OCI-LY7 (cell line): ENCODE measurements at places on chromosomes 6 and 20. TPM values are rescaled to one million over a fixed set of nuclear protein-coding genes. Genes with fewer than 3 reads are reported as not detected.

Gene OTOR
- not detected in 2 replicates for total RNA-seq

- DNase-seq: no peak
Measured at GRCh38 chr6:501891-502601, 110.5 kb downstream of the IRF4 start.

DNA sequence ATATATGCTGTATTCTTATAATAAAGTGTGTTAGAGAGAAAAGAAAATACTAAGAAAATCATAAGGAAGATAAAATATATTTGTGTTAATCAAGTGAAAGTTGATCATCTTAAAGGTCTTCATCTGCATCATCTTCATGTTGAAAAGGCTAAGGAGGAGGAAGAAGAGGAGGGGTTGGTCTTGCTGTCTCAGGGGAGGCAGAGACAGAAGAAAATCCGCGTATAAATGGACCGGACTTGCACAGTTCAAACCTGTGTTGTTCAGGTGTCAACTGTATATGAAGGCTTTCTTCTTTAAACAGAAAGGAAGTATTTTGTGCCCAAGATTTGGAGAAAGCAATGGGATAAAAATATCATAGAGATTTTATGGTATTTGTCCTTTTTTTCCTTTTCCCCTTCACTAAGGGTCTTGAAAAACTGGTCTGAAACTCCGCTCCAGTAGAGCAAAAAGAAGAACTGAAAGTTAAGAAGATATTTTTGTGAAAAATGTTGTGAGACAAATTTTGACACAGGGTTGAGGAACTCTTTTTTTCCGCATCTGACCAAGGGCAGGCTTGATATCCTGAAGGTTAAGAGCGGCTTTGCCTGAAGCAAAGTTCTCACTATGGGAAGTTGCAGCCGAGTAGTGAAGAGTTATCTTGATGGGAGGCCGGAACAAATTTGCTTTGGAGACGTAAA, 350.7 kb downstream of the LAMA2 start:
- DNase-seq: peak; percentile 51

- DNase-seq: no peak
Measured at GRCh38 chr20:56223352-56223751, 25.2 kb upstream of the MC3R start.

DNA sequence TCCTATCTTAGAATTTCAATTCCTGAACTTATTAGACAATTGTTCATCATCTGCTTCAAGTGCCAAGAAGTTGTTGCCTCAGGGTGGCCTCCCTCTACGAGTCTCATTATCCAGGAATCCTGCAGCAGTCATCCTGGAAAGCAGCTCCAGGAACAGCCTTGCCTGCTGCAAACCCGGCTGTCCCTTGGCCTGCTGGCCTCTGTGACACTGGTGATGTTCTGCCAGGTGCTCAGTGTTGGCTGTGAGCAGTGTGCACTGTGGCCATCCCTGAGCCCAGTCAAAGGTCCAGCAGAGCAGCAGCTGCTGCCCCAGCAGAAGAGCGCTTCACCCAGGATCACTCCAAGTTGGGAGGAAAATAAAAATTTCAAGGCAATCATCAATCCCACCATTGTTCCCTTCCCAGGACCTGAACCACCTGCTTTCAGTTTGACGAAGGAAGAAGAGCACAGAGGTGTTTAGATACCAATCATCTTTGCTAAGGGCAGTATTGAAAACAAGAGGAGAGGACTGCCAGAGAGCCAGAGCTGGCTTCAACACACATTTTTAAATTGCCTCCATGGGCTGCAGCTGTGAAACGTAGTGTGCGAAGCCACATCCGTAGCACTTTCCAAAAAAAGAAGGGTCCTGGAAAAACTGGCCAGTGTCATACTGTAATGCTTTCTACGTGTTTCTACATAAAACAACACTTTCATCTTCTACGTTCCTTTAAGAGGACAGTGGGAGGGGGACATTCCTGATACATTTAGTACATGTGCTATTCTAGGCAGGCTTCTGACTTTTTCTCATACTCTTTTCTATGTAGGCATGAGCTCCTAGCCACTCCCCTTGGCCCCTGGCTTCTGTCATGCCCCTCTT, 7.2 kb upstream of the FAM50B start:
- DNase-seq: no peak

DNA sequence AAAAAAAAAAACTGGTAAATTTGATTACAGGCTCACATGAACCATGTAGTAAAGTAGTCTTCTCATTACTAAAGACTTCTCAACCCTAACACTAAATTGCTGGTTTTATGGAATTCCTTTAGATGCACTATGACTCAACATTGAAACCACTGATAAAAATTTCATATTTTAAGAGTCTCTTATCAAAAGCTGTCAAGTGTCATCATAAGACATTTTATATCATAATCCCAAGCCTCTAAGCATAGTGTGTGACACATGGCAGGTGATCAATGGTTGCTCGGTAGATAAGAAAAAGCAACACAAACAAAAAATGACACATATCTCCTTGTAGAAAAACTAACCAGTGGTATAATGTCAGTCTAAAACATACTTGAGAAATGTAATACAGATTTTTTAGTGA, 258.4 kb downstream of the RNGTT start:
- DNase-seq: no peak

GRCh38 chr6:26250698-26251044, 114.3 kb upstream of the BTN3A2 start:
- DNase-seq: no peak

DNA sequence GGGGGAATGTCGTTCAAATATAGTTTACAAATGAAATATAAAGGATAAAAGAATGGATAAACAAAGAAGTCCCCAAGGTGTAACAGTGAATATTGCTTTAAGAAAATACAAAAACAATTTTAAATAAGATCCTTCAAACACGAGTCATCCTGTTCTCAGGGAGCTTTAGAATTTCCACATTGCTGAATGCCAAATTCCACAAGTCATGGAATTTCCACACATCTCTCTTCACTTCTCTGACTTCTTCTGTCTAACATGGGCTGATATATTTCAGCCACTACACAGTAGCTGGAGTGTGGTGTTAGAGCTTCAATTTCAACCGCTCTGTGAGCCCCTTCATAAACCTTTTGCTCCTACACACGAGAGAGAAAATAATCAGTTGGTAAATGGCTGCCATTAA, 28.0 kb downstream of the IL22RA2 start:
- DNase-seq: no peak
